Activated T-helper 1 cell treated with anti-CD3 and anti-CD28 coated beads, Interleukin-2, amount 50 U/mL, for 16 hours (primary cell): ENCODE measurements at places on chromosomes 2 and 18.

DNA sequence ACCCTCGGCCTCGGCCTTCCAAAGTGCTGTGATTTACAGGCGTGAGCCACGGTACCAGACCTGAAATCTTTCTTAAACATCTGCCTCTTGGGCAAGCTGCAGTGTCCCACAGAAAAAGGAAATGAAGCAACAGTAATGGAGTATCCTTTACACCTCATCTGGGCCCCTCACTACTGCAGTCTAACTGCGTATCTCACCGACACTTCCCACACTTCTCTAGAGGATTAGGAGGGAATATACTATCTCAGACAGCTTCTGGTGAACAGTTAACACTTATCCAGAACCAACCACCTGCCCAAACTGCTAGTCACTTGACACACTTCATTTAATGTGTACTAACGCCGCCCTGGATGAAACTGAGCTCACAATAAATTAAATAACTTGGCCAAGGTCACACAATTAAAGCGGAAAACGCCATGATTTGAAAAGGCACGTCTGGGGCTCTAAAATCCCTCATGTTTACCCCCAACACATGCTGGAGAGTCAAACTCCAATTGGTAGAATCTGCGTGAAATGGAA lies 993 bp downstream of the COX7A2L start:
- DNase-seq = no peak

DNA sequence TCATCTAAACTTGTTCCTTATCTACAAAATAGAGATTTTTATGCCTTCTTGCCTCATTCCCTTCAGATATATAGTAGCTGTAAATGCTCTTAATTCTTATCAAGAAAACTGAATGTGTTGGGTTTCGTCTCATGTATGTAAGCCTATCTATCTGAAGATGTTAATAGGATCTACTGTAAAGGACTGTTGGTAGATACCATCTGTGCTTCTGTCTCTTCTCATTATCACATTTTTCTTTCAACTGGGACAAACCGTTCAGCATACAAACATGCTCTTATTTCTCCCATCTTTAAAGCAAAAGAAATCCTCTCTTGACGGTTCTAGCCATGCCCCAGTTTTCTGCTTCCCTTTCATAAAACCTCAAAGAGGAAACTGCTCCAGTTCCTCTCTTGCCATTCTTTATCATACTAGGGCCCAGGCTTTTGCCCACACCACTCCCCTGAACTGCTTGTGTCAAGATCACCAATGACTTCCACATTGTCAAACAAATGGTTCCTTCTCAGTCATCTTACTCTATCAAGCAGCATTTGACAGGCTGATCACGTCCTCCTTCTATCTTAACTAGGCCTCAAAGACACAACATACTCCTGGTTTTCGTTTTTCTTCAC lies 88.7 kb downstream of the ARHGEF33 start:
- DNase-seq = no peak

GRCh38 chr2:177622521-177622920 lies 229.9 kb downstream of the AGPS start:
- no peak for DNase-seq

DNA sequence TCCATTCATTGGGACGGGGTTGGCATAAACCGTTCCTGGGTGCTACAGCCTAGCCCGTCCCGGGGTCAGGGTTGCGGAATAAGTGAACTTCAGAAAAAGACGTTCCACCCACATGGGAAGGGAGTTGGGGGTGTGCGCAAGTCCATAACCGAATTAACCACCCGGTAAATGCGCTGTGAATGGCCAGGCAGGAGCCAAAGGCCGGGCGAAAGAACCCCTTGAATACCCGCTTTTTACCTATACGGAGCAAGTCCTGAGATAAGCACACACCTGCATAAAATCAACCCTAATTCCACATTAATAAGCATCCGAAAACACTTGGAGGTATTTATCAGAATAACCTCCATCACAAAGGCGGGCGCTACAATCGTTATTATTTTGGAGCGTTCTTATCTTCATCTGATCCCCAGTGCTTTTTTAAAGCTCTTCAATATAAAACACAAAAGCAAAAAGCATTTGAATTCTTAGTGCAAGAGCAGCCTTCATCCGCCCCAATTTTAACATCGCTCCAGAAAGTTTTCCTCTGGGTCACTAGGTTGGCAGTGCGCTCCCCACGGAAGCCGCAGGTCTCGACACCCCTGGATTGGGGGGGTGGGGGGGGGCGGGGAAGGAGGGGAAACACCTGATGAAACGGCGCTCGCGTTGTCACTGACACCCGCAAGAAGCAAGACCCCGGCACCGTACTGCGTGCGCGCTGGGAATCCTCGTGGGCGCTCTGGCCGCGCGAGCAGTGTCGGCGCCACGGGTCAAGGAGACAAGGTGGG lies 1.2 kb downstream of the SATB2 start:
- DNase-seq = no peak

GRCh38 chr2:105325389-105325963 lies 4.1 kb downstream of the TGFBRAP1 start:
- DNase-seq = no peak

GRCh38 chr2:208013285-208014178 lies 11.8 kb downstream of the PLEKHM3 start:
- DNase-seq = no peak

DNA sequence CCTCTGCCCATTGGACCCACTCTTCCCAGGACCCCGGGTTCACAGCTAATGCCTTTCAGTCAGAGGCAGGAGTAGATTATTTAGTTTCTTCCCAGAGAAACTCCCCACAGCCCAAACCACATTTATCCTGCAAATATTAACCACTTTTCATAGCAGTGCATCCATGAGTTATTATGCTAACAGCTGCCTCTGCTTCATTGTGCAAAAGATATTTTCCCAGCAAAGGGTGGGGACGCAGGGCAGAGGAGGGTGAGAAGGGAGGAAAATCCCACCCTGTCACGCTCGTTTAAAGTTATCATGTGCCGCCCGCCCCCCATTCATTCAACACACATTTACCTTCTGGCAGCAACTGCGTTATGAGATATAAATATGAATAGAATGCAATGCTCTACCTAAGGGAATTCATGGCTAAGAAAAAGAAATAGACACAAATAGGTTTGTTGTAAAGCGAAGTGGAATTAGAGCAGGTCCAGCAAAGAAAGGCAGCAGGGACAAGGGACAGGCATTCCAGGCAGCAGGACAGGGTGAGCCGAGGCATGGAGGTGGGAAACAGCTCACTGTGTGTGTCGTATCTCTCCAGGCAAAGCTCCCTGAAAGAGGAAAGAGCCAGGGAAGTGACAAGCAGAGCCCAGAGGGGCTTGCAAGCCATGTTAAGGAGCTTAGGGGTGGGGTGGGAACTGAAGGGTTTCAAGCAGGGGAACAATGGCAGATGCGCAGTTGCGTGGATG lies 46.3 kb upstream of the LTBP1 start:
- DNase-seq = no peak

- no peak for DNase-seq
These were observed 7.0 kb downstream of the NCKAP5 start for GRCh38 chr2:133561045-133561852.
